ENCODE measurements at places on chromosomes 6 and 20.

GRCh38 chr20:62212299-62212698, 7.8 kb downstream of the HRH3 start:
- no peak for DNase-seq

- DNase-seq, result no peak
Measured at GRCh38 chr20:41958391-41958790, 340.2 kb upstream of the CHD6 start.

GRCh38 chr20:57190536-57191264, 75.7 kb downstream of the BMP7 start:
- DNase-seq, result no peak

- DNase-seq, result no peak
Measured at GRCh38 chr6:12760226-12760625, 43.7 kb downstream of the PHACTR1 start.

DNA sequence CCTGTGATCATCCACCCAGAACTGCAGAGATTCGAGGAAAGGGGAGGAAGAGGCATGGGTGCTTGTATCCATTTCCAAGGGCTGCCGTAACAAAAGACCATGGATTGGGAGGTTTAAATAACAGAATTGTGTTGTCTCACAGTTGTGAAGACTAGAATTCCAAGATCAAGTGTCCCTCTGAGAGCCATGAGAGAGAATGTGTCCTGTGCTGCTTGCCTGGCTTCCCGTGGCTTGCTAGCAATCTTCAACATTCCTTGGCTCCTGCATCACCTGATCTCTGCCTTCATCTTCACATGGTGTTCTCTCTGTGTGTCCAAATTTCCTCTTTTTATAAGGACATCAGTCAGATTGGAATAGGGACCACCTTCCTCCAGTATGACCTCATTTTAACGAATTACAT, 69.8 kb downstream of the CDC40 start:
- no peak for DNase-seq

DNA sequence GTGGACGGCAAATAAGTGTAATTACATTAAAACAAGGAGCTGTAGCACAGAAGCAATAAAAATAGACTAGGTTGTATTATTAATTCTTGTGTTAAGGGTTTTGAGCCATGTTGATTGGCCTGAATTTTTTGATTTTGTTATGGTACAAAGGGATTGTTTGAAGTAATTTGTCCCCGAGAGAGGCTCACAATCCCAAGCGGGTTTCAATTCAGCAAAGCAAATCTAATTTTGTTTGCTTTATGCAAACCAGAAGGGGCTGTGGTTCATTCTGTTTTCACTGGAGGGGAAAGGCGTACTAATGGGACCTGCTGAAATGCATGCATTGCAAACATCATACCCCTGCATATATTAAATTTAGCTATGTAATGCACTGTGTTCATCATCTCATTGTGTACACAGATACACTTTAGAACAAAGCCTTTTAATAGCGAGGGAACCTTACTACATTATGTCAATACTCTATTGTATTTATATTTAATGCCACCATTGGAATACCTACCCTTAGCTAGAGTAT, 379.5 kb upstream of the POU3F2 start:
- no peak for DNase-seq

- DNase-seq, result no peak
Measured at GRCh38 chr6:15378272-15378671, 132.4 kb downstream of the JARID2 start.

- DNase-seq, result no peak
Measured at GRCh38 chr6:160202411-160202810, 56.2 kb downstream of the SLC22A2 start.

Measured in coronary artery (tissue), 2 donors.